ENCODE measurements at places on chromosomes 1 and 21.

DNA sequence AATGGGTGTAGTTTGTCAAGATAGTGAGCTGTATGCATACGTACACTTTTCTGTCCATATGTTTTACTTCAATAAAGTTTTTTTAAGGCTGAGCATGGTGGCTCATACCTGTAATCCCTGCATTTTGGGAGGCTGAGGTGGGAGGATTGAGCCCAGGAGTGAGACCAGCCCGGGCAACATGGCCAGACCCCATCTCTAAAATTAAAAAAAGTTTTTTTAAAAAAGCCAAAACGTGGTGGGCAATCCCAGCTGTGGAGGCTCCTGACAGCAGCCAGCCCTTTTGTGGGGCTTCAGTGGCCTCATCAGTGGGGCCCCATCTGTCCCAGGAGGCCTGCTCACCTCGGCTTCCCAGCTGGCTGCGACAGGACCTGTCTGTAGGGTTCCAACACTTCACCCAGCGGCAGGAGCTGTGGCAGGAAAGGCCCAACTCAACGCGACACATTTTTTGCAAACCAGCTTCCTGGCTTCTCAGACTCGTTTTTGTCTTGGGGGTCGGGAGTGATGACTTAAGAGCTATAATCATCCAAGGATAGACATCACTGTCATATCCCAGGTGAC, 56.9 kb upstream of the LBR start:
- peak; percentile 75 for DNase-seq

DNA sequence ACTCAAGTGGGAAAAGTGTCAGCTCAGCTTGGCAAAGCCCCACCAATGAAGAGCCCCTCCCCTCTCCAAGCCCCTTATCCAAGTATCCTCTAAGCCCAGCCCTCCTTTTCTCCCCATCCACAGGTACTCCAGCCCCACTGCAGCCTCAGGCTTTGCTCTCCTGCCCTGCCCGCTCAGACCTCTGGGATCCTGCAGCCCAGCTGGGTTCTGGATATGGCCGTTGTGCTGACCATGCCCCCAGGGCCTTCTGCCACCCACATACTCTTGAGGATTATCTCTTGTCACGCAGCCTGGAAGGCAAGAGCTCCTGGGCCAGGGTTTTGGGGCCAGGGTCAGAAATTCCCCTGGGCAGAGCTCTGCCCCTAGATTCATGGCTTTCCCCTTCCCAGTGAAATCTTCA, 4.7 kb downstream of the SHISA4 start:
- no peak for DNase-seq

- DNase-seq = no peak
These were observed 3.8 kb downstream of the TRPM2 start for GRCh38 chr21:44357064-44357837.

DNA sequence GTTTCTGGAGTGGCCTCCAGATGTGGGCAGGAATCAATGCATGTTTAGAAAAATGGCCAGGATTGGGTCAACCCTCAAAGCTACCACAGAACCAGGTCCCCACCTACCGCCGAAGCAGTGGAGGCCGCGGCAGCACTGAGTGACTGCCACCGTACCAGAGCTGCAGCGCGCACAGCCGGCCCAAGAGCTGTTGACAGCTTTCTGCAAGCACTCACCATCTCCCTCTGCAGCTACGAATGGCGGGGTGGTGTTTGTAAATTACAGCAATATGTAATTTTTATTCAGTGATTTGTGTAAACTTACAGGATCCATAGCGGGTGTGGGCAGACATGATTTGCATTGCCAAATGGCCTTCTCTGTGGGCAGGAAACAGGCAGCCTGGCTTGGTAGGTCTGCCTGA, 96.4 kb downstream of the CAMK2N1 start:
- no peak for DNase-seq

GRCh38 chr1:208848854-208849253, 604.7 kb upstream of the PLXNA2 start:
- no peak for DNase-seq

DNA sequence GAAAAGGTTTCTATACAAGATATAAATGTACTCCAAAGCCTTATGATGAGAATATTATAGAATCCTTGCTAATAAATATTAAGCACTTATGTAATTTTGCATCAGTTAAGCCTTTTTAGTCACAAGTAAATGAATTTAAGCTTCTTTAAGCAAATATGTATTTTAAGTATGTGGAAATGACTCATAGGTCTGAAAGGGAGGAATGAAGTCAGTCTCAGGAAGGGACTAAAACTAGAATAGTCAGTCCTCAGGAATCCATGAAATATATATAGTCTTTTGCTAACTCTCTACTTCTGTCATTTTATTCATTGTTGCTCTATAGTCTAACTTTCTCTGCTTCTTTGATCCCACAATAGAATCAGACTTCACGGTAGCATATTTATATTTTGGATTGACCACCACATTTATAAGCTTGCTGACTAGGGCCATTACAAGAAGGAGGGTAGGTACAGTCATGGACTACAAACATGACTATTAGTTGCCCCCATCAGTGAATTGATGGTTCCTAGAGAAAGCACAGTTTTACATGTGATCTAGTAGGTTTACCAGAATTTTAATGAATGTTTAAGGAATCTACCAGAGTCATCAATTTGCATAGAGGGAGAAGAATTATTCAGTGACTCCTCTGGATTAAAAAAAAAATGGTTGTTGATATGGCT, 20.2 kb upstream of the RABGGTB start:
- DNase-seq = no peak

DNA sequence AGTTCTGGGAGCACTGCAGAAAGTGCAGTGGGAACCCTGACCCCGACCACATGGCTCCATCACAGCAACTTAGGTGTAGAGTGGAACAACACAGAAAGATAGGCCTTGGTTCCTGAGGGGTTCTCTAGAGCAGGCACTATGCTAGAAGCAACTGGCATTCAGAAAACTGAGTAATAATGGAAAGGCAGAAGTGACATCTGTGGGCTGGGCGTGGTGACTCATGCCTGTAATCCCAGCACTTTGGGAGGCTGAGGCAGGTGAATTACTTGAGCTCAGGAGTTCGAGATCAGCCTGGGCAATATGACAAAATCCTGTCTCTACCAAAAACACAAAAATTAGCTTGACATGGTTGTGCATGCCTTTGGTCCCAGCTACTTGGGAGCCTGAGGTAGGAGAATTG, 5.3 kb downstream of the MRPS15 start:
- DNase-seq = no peak

DNA sequence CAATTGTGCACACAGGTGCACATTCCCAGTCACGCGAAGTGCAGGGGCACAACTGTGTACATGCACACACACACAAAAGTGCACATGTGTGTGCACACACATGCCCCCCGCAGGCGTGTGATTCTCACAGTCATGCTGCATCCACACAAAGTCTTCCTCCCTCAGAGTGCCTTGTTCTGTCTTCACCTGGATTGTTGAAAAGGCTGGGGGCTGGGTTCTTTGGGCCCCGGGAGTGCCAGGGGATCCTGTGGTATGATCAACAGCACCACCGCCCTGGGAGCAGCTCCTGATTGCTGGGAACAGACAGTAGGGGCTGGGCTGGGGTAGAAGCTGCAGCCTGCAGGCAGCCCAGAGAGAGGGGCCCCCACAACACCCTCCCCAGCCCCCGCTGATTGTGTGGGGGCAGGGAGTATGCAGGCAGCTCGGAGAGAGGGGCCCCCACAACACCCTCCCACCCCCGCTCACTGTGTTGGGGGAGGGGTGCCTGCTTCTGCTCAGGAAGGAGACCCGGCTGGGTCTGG, 3.4 kb downstream of the COL18A1 start:
- no peak for DNase-seq

DNA sequence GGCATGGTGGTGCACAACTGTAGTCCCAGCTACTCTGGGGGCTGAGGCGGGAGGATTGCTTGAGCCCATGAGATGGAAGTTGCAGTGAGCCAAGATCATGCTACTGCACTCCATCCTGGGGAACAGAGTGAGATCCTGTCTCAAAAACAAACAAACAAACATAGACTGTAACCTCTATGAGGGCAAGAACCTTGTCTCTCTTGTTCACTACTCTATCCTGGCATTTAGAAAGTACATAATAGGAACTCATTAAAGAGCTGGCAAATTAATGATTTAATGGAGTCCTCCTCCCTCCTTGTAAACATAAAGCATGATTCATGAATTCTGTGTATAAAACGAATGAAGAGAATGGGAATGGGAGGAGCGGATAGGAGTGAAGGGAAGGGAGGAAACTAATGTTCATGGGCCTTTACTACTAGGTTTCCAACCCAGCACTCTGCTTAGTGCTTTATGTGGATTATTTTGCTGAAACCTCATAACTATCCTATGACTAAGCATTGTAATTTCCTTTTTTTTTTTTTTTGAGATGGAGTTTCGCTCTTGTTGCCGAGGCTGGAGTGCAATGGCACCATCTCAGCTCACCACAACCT, 8.6 kb downstream of the LMOD1 start:
- no peak for DNase-seq

GRCh38 chr1:151539321-151540020, 638 bp upstream of the TUFT1 start:
- no peak for DNase-seq

- DNase-seq = peak; percentile 86
These were observed 11.9 kb downstream of the COL6A1 start for GRCh38 chr21:45993210-45994085.

GRCh38 chr1:243621973-243622372, 228.1 kb downstream of the AKT3 start:
- DNase-seq = no peak

- no peak for DNase-seq
These were observed 21.2 kb upstream of the CLIC6 start for GRCh38 chr21:34647555-34647954.

GRCh38 chr1:54653036-54653435, 11.4 kb downstream of the MROH7 start:
- DNase-seq = no peak

GRCh38 chr1:223298701-223299100, 65.3 kb downstream of the SUSD4 start:
- no peak for DNase-seq

GRCh38 chr1:4003846-4004505, 103.9 kb upstream of the C1orf174 start:
- peak; percentile 88 for DNase-seq

GRCh38 chr1:8969937-8970336, 24.3 kb downstream of the CA6 start:
- no peak for DNase-seq

- no peak for DNase-seq
These were observed 2.0 kb downstream of the LURAP1 start for GRCh38 chr1:46205141-46205540.

DNA sequence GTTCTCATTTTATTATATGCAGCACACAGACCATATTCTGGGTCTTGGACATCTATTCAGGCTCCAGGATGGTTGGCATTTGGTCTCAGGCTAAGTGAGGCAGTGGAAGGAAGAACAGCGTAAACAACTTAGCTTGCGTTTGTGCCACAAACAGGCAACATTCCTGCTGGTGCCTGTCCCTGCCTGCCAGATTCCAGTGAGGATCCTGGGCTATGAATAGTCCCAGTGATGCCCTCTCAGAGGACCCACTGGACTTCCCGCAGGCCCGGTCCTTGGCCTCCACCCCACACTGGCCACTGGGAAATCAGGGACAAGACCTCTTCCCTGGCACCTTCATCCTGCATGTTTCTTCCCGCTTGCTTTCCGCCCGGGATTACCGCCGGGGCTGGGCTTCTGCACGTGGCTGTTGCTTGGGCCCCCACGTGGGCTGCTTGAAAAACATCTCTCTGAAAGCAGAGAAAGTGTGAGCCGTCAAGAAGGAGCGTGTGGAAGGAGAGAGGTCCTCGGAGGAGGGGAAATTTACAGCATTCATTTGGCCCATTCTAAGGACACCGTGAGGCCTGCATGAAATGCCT, 145.1 kb upstream of the WNT4 start:
- DNase-seq = peak; percentile 60

GRCh38 chr1:36157115-36157903, 1.3 kb downstream of the MAP7D1 start:
- no peak for DNase-seq

GRCh38 chr1:6243993-6244392, at the start of gene HES3:
TSS of gene HES3 (plus strand) at chr1:6244179. CDS start at chr1:6244366, 187 bp downstream.
- no peak for DNase-seq

GRCh38 chr1:228101614-228101993, 1.5 kb downstream of the C1orf35 start:
- DNase-seq = peak; percentile 84

DNA sequence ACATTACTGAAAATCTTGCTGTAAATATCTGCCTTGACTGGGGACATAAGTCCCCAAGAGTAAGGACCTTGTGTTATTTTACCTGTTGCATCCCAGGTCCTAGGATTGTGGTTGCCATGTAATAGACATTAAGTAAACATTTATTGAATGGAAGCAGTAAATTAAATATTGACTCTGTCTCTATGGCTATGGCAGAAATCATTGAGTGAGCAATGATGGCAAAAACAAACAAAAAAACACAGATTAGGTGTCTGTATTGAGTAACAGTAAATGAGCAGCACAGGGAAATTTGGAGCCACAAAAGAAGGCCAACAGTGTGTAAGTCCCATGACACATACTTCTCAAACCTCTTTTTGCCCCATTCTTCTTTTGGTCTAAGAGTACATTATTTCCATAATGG, 240.4 kb downstream of the NFIA start:
- DNase-seq = no peak

- no peak for DNase-seq
These were observed 48.1 kb downstream of the PRKCZ start for GRCh38 chr1:2098301-2098698.

DNA sequence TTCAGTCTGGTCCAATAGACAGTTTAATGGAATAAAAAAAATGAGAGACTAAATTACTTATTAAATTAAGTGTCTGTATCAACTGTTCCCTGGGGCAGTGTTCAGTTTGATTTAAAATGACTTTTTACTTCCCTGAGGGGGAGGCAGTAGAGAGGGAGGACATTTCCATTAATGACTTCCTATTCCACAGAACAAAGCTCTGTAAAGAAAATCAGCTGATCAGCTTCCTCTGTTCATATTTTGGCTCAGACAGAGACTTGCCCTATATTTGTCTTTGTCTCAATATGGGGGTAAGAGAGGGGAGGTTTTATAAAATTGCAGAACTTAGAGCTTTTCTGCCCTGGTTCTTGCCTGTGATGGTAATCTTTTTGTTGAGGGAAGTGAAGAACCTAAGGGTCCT, 8.4 kb downstream of the CFAP126 start:
- DNase-seq = no peak

- no peak for DNase-seq
These were observed 34.2 kb downstream of the CNN3 start for GRCh38 chr1:94892604-94893254.

GRCh38 chr21:14557413-14557812, 11.3 kb upstream of the SAMSN1 start:
- no peak for DNase-seq

DNA sequence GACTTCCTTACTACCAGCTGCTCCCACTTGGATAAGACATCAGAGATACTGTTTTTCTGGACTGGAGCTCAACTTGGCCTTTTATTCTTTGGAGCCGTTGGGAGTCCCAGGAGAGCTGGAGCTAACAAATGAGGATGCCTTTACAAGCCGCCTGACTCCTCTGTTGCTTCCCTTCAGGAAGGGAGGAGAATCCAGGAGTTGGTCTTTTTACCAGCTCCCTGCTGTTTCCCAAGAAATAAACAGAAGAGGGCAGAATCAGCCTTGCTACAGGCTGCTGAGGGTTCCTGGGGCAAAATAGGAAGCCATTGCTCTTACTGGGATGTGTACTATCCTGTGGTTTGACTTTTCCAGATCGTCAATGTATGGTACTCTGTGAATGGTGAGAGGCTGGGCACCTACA, 1.5 kb downstream of the EIF3I start:
- DNase-seq = no peak

GRCh38 chr1:93013145-93014065, 52.1 kb upstream of the DIPK1A start:
- no peak for DNase-seq

GRCh38 chr1:80258659-80259058, 1252.1 kb upstream of the ADGRL4 start:
- no peak for DNase-seq

All from mesenteric fat pad (tissue), 1 donor.